Inflammatory macrophage (primary cell): ENCODE measurements at places on chromosomes 7 and 10.
A peak's percentile ranks its signal among the peaks of the same experiment; 100 is the strongest.

GRCh38 chr7:5681423-5681822 is 100.0 kb downstream of the RNF216 start:
- DNase-seq, result no peak

- DNase-seq, result no peak
These were observed 523.9 kb upstream of the MGMT start for GRCh38 chr10:128943111-128943510.

GRCh38 chr7:45129181-45129800 is 17.8 kb upstream of the TBRG4 start:
- no peak for DNase-seq

- DNase-seq, result no peak
These were observed 16.5 kb downstream of the DENND11 start for GRCh38 chr7:141685285-141686023.

DNA sequence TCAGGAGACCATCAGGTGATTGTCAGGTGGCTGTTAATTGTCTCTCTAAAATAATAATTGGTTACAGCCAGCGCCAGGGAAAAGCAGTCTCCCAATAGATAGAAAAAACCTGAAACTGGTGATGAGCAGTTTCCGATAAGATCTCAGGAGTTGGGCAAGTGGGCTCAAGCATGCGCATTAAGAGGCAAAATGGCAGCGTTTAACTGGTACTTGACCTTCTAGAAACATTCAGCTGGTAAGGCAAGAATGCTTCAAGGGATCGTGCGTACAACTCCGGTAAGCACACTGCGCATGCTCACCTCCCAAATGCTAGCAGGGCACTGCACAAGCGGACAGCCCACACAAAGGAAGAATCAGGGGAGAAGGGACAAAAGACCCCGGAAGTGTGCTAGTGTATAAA is 48.5 kb downstream of the BLNK start:
- no peak for DNase-seq

- peak; percentile 24 for DNase-seq
These were observed 14.1 kb downstream of the CUL1 start for GRCh38 chr7:148712678-148713329.

DNA sequence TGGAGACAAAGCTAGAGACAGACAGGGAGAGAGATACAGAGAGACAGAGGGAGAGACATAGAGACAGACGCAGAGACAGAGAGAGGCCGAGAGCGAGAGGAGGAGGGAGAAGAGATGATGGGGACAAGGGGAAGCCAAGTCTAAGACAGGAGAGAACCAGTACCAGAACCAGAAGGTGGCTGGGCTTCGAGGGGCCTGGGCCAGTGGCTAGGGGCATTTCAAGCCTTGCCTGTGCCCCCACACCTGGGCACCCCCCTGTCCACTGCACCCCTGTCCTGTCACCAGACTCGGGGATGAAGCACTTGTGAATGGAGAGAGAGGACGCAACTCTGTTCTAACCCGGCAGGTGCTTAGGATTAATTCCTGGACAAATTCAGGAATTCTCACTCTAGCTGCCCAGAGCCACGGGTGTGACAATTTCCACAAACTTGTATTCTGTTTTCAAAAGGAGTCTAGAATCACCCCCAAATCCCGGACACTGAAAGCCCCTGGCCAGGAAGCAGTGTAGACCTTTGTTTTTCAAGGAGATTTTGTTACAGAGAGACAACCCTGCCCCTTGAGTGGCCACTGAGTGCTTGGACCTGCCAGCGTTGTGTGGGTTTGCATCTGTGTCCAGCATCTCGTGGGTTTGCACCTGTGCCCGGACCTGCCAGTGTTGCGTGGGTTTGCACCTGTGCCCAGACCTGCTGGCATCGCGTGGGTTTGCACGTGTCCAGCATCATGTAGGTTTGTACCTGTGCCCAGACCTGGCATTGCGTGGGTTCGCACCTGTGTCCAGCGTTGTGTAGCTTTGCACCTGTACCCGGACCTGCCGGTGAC is 157.3 kb downstream of the WDR37 start:
- no peak for DNase-seq

DNA sequence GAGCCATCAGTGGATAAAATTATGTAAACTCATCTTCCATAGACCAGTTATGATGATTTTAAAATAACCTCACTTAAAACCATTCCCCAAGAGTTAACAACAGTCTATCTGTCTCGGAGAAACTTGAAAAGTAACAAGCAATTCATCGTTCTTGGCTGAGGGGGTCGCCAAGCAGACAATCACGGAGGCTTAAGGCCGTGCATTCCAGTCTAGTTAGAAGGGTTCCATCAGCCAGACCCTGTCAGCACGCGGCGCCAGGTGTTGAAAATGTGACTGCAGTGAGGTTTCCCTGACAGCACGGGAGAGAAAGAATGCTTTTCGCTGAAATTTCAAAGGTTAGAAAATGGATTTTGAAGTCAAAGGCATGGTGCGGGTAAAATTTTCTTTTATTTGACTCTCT is 1025.0 kb upstream of the CELF2 start:
- no peak for DNase-seq

DNA sequence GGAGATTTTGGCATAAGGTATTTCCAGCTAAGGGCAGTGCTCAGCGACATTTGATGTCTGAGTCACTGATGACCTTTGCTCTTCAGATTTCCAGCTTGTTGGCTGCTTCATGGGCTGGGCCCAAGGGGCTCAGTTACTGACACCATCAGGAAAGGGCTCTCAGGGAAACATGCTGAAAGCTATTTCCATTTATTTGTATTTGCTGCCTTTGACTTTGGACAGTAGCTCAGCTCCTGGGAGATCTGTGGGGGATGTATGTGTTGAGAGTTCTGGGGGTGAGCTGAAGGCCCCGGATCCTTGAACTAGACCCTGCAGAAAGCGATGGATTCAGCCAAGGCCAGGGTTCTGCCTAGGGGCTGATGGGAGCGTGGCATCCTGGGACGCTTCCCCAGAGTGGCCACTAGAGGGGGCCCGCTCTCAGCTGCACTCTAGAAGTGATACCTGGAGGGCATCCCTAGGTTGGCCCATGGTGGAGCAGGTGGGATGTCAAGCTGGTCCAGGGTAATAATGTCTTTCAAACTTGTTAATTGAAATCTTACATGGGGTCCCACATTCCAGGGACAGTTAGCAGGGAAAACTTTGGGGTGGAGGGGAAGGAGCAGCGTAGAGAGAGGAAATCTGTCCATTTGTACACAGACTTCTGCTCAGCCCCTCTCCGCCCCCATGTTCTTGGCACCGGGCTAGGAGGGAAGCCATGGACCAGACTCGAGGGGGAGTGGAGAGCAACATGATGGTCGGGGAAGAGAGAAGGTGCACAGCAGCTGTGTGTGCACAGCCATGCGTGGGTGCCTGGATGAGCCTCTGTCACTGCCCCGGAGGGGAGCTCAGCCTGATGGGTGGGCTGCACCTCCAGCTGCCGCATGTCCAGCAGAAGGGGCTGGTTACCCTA is 3.0 kb upstream of the BTBD16 start:
- DNase-seq, result no peak

DNA sequence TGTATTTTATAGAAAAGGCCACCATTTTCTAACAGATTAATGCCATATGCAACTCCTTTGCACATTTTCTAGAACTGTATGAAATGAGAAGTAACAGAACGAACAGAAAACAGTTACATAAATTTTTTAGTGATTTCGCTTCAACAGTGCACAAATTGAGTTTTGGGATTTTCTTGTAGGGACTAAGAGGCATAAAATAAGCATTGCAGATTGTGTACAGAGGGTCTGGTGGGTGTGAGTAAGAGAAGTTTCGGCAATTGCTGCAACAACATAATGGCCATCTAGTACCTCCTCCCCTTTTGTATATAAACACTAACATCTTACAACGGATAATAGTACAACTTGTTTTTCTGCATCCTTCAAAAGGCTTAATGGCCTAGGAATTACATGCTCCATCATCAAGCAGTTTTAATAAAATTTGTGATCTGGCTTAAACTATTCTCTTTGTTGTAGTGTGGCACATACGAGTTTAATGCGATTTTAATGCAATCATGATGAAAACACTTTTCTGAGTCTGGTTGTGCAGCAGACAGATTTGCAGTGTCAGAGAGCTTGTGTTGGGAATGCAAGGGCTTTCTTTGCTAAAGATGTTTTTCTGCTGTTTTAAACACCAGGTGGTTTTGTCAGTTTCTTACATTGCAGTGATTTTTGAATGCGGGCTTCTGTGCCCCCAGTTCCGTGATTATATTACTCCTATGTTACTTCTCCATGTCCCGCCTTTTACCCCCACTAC is 2.9 kb downstream of the GLCCI1 start:
- DNase-seq, result no peak

DNA sequence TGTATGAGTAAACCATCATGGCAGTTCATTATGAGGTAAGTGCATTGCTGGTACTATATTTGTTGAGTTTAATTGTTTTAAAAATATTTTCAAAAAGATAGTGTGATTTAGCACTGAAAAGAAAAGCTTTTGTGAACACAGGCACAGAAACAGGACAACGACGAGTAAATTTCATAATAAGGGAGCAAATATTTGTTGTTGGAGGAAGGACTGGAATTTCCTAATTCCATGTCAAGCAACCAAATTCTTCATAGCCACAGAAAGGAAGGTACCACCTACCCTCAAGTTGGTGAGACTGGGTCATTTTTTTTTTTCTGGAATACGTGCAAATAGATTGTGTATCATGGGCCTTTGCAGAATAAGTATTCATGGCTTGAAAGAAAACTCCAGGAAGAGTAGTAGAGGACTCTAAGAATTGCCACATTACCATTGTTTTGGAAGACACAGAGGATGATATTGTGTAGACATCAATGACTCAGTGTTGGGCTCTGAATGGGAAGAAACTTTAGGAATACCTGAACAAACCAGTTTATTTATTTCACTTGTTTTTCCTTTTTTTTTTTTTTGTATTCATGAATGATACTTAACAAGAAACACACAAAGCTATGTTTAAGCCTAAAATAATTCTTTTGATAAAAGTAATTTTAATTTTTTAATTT is 7.8 kb downstream of the UBE2D4 start:
- DNase-seq, result no peak

DNA sequence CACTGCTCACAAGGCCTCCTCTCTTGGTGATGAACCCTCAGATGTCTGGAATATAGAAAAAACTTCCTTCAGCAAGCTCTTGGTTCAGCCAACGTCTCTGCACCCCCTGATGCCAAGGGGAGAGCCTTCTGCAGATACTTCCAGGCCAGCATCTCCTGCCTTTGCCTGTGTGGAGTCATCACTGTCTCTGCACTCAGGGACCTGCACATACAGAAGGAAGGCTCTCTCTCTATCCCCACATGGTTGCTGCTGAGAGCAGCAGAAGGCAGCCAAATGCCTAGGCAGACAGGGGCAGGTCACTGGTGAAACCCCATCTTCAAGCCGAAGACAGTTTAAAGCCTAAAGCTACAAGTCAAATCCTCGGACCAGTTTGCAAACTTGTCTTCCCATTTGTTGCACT is 137.6 kb downstream of the WDR11 start:
- no peak for DNase-seq

- DNase-seq, result no peak
These were observed at the start of gene GJD4 for GRCh38 chr10:35605191-35605590. GJD4 (plus strand) TSS chr10:35605341; CDS start chr10:35605568, 227 bp downstream.

- DNase-seq, result peak; percentile 9
These were observed 50.8 kb downstream of the C10orf120 start for GRCh38 chr10:122648599-122649428.

DNA sequence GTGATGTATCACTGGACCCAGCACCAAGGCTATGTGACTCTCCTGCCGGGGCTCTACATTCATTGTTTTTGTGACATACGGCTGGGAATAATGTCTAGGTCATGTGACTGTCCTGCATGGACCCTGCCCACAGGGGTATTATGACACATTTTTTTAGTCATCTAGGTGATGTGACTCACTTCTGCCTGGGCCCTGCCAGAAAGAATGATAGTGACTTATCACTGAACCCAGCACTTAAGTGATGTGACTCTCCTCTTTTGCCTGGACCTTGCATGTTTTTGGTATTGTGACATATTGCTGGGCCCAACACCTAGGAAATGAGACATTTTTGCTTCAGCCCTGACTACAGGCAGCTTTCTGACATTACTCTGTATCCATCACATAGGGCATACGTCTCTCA is 51.1 kb upstream of the ZNF107 start:
- DNase-seq, result no peak

- no peak for DNase-seq
These were observed 92.7 kb downstream of the LSMEM1 start for GRCh38 chr7:112573302-112574039.

GRCh38 chr7:140448781-140449480 is 30.4 kb downstream of the MKRN1 start:
- no peak for DNase-seq

- DNase-seq, result no peak
These were observed 20.5 kb upstream of the MRC1 start for GRCh38 chr10:17788646-17789045.

GRCh38 chr7:54831644-54832095 is 72.7 kb upstream of the SEC61G start:
- DNase-seq, result peak; percentile 18

- no peak for DNase-seq
These were observed 213.6 kb downstream of the KLF6 start for GRCh38 chr10:3571310-3571825.

GRCh38 chr10:64636461-64636860 is 1115.3 kb downstream of the REEP3 start:
- no peak for DNase-seq

GRCh38 chr10:11678074-11678793 is 63.9 kb upstream of the ECHDC3 start:
- peak; percentile 76 for DNase-seq

DNA sequence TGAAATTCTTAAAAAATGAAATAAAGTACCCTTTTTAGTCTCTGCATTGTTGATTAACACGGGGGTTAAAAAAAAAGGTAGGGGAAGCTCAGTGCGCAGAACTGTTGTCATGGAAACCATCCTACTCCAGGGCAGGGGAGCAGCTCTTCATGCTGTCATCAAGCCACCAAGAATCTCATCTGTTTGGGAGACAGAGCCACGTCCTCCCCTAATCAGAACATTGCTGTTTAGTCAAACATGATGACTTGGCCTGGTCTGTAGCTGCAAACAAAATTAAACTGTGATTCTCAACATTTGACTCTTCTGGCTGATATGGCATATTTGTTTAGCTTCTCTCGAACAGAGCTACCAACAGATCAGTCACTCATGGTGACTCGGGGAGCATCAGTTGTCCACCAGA is 254.4 kb upstream of the KLF14 start:
- no peak for DNase-seq

DNA sequence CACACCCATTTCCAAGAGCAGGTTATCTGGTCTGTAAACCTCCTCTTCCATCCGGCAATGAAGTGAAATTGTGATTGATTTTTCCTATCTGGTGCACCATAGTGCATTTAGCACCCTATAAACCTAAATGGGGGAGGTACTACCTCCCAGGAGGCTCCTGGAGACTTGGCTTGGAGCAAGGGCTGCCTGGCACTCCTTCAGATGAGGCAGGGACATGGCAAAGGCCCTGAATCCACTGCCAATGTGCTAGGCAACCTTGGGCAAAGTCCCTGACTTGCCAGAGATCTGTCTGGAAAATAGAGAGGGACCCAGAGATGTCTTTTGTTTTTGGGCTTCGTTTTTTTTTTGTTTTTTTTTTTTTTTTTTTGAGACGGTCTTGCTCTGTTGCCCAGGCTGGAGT is 6.7 kb upstream of the GRID1 start:
- DNase-seq, result no peak

GRCh38 chr7:2490181-2490651 is 14.0 kb upstream of the GRIFIN start:
- no peak for DNase-seq

GRCh38 chr7:100965723-100966541 is 3.4 kb upstream of the MUC12 start:
- DNase-seq, result peak; percentile 69
